Inflammatory macrophage treated with lipopolysaccharide for 1 hour (primary cell): ENCODE measurements at places on chromosomes 7 and 10.

DNA sequence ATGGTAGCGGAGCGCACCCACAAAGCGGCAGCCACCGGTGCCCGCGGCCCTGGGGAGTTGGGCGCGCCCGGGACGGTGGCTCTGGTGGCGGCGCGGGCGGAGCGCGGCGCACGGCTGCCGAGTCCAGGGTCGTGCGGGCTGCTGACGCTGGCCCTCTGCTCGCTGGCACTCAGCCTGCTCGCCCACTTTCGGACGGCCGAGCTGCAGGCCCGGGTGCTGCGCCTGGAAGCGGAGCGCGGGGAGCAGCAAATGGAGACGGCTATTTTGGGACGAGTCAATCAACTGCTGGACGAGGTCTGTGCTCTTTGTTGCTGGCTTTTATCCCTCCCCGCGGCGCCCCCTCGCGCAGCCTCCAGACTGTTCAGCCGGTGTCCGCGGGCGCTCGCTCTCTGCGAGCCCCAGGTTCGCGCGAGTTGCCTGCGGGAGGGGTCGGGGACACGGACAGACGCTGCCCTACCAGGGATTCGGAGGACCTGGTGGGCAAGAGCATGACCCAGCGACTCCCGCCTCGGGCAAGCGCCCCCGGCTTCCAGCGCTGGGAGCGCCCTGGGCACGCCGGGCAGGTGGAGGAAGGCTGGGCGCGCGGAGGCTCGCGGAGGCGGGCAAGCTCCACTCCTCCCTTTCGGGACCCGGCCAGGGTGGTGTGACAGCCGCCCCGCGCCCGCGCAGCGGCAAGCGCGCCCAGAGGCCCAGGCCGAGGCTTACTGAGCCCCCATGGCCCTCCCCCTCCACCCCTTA, 887 bp downstream of the COL13A1 start:
- no peak for DNase-seq

DNA sequence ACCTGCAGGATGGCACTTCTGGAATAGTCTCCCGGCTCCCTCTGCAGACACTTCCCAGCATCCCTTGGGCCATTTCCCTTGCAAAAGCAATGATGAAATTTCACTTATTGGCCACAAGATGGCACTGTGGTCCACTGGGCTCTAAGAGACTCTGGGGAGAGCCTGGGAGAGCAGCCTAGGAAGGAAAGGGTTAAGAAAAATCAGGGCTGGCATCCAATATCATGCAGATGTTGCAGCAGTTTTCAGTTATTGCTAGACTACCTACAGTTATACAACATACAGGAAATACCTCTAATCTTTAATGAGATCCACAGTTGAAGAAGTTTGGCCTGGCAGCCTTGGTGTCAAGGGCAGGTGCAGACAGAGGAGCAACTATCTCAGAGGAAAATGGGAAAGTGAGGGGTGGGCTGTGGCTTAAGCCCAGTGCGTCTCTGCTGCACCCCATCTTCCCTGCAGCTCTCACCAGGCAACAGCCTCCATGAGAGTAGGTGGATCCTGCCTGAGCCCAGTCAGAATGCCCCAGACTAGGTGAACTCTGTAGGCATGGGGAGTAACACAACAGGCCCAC, 100.2 kb upstream of the PRSS58 start:
- DNase-seq, result peak; percentile 74

GRCh38 chr10:124710266-124710881, 33.8 kb downstream of the FAM53B start:
- no peak for DNase-seq

GRCh38 chr10:78579576-78579975, 489.2 kb upstream of the ZMIZ1 start:
- DNase-seq, result no peak

DNA sequence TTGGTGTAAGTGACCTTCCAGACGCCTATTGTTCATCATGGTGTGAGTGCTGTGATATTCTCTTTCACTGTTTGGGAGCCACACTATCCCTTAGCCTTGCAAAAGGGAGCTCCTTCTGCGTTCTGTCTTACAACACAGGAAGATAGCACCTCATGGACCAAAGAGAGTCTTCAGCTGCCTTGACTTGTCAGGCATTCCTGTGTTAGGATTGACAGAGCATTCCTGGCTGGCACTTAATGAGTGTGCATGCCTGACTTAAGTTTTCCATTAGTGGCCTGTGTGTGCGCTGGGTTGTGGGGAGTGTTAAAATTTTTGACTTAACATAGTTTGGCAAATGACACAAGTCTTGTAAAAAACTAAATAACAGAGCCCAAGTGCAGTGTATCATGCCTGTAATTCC, 21.9 kb upstream of the MSRB2 start:
- DNase-seq, result no peak
